ENCODE measurements at places on chromosomes 11 and 22. TPM values are rescaled to one million over a fixed set of nuclear protein-coding genes. Genes with fewer than 3 reads are reported as not detected.

The RASGRP2 gene
- not detected for total RNA-seq

The UBQLNL gene
- 0.13 TPM for total RNA-seq

The GNG3 gene
- not detected for total RNA-seq

The FBLN1 gene
- total RNA-seq = 26.6 TPM

The ISX gene
- total RNA-seq = not detected

The MS4A4A gene
- not detected for total RNA-seq

The NCAPH2 gene
- 38.2 TPM for total RNA-seq

The TRMT2A gene
- total RNA-seq = 54.4 TPM

The CCDC34 gene
- 4.0 TPM for total RNA-seq

The CDHR5 gene
- not detected for total RNA-seq

The RAG1 gene
- total RNA-seq = 0.53 TPM

The TUBA8 gene
- total RNA-seq = 0.87 TPM

The CDC42EP2 gene
- total RNA-seq = 7.3 TPM

The ARFGAP3 gene
- total RNA-seq = 83.0 TPM

The CD59 gene
- 1,661 TPM for total RNA-seq

The HTR3B gene
- total RNA-seq = not detected

The MLC1 gene
- total RNA-seq = 2.2 TPM

The DTX4 gene
- total RNA-seq = 4.8 TPM

The OR6A2 gene
- total RNA-seq = 0.19 TPM

The MMP8 gene
- total RNA-seq = not detected

The UPK3A gene
- not detected for total RNA-seq

Measured in aortic smooth muscle cell (primary cell).